ENCODE measurements at places on chromosomes 3 and 15. TPM values are rescaled to one million over a fixed set of nuclear protein-coding genes. Genes with fewer than 3 reads are reported as not detected.

ITIH1 gene
- not detected for total RNA-seq

UCN2 gene
- total RNA-seq, result not detected

LRRC31 gene
- total RNA-seq, result not detected

LARP6 gene
- total RNA-seq, result not detected

SGO1 gene
- total RNA-seq, result 29.7 TPM

SLC22A13 gene
- total RNA-seq, result 0.93 TPM

BNIP2 gene
- total RNA-seq, result 68.7 TPM

HTR3E gene
- not detected for total RNA-seq

ADGRG7 gene
- total RNA-seq, result not detected

PARL gene
- total RNA-seq, result 53.2 TPM

TERC gene
- total RNA-seq, result 2.7 TPM

TUSC7 gene
- not detected for total RNA-seq

SMAD6 gene
- 0.43 TPM for total RNA-seq

PTPRG gene
- total RNA-seq, result 0.84 TPM

RGMA gene
- total RNA-seq, result not detected

PLCL2 gene
- 41.1 TPM for total RNA-seq

ERICH6 gene
- total RNA-seq, result not detected

KLHL40 gene
- not detected for total RNA-seq

TMEM207 gene
- not detected for total RNA-seq

SPTBN5 gene
- 1.0 TPM for total RNA-seq

MED12L gene
- total RNA-seq, result 1.6 TPM

All from T-helper 2 cell treated with Interferon-gamma antibody and Interleukin-4, amounts not matched to agents 100 ng/mL and 5 ng/mL, for 36 hours (primary cell).